Parietal lobe (tissue), 2 donors: ENCODE measurements at places on chromosomes 7 and 10. TPM values are rescaled to one million over a fixed set of nuclear protein-coding genes. Genes with fewer than 3 reads are reported as not detected.

Gene DRGX
- not detected for total RNA-seq

Gene EN2
- total RNA-seq, result not detected

Gene SFRP4
- total RNA-seq, result 1.6 TPM

Gene NUTM2E
- 0.31 TPM for total RNA-seq

Gene C7orf33
- not detected for total RNA-seq

Gene MYL10
- not detected for total RNA-seq

Gene NKX1-2
- not detected for total RNA-seq

Gene TMEM130
- total RNA-seq, result 6.3 TPM
